ENCODE measurements at places on chromosomes 7 and 10.

GRCh38 chr10:6301488-6302075, 98.8 kb downstream of the PFKFB3 start:
- DNase-seq: no peak

DNA sequence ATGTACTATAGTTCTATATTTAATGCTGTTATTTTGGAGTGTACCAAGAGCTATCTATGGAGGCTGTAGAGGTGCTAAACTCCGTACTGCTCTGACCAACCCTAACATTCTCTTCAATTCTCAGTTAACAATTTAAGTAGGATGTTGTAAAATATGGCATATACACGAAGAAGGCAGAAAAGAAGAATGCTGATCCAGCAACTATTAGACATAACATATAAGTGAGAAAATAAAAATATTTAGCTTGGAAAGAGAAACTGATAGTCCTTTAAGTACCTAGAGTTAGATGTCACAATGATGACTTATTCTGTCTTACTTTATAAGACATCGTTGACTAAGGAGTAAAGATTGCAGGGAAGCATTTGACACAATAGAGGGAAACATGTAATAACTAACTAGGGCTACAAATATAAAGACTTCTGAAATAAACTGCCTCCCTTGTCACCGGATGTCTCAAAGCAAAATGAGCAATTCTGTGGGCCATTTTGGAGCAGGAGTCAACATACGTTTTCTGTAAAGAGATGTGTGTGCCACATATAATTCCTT, 159.5 kb downstream of the CPEB3 start:
- DNase-seq: no peak

GRCh38 chr7:90401989-90402388, 1.3 kb upstream of the CLDN12 start:
- no peak for DNase-seq

DNA sequence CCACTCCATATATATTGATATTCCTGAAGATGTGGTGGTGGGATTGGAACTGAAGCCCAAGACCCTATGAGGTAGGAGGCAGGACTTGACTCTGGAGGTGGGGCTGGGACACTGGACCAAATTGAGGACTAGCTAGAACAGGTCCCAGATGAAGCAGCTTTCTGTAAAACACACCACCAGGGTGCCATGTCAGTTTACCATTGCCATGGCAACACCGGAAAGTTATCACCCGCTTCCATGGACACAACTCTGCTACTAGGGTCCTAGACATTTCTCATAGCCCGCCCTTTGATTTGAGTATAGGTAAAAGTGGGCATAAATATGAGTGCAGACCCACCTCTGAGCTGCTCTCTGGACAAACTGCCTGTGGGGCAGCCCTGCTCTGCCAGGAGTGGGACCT, 490.5 kb upstream of the PFKP start:
- DNase-seq: no peak

DNA sequence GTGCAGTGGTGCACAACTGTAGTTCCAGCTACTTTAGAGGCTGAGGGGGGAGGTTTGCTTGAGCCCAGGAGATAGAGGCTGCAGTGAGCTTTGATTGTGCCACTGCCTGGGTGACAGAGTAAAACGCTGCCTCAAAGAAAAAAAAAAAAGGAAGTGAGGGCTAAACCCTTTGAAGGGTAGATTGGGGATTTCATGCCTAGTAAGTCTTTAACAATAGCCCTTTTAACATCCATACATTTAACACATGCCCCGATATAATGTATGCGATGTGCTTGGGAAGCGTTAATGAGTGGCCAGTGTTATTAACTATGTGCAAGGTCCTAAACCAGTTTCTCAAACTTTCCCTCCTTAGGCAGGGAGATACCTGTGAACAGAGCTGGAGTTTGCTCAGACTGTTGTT, 229.2 kb upstream of the HPS1 start:
- no peak for DNase-seq

DNA sequence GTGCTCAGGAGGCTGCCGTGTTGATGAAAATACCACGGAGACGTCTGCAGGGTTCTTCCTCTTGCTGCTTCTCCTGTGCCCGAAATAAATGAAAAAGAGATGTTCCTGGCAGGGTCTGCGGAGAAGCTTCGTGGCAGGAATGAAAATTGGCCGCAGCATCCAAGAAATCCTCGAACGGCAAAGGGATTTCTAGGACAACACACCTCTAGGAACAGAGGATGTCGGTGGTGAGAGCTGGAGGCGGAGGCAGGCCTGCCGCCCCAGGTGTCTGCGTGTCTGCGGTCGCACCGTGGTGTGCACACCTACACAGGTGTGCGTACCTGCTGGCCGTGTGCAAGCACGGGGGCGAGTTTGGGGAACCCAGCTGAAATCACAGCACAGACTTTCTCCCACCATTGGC, 43.4 kb downstream of the TMEM130 start:
- no peak for DNase-seq

- no peak for DNase-seq
These were observed 18.5 kb downstream of the EIF3B start for GRCh38 chr7:2373124-2373556.

GRCh38 chr7:158246272-158246959, 341.2 kb downstream of the PTPRN2 start:
- DNase-seq: no peak

DNA sequence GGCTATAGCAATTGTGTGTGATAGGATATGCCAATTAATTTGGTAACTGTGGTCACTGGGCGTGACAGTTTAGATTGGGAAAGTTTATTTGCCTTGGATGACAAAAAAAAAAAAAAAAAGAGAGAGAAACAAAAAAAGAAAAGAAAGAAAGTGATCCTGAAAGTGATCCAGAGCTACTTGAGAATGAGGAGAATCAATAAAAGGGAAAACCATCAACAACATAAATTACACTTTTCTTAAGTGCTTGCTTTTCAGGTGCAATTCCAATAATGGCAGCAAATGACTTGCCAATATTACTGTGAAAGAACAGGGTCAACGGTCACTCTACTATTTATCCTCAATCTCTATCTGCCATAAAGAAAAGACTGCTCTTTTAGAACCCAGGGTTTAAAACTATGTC, 191.8 kb upstream of the SEMA3C start:
- no peak for DNase-seq

DNA sequence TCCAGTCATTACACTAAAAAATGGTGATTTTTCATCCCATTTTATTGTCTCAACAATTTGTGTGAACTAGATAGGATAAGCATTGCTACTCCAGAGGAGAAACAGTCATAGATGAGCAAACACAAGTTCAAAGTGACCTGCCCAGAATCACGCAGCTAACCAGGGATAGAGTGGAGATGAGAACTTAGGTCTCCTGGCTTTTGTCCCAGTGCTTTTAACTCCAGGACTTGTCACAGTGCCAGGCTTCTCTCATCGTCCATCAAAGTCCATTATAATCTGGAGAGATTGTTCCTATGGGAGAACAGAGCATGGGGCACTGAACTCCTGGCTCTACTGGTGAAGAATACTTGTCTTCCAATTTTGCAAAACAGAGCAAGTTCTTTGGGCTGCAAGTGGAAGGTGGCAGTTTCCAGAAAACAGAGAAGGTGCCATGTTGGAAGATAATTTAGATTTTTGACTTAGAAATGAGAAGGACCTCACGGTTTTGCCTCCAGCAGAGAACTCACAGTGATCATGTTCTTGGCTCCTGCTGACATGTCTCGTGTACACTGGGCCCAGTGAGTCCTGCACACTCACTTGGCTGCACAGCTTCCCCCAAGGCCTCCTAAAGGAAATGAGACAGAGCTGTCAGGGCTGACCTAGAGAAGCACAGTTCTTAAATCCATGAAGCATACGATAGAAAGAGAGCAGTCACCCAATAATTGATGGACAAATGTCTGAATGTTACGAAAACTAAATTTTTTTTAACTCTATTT, 322.9 kb upstream of the NRP1 start:
- no peak for DNase-seq

DNA sequence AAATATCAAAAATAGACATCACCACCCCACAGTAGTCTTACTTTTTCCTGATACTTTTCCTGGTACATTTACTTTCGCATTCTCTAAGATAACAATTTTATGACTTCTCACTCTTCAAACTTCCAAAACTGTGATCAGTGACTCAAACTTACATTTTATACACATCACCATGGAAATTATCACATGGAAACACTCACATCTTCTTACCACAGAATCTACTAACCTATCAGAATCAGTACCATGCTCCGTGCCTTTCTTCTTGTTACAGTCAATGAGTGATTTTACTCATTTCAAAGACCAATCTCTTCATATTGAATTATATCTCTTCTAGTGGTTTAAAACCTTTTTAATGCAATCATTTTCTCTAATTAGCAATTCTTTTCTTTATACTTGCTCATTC, 120.3 kb downstream of the PTEN start:
- no peak for DNase-seq

DNA sequence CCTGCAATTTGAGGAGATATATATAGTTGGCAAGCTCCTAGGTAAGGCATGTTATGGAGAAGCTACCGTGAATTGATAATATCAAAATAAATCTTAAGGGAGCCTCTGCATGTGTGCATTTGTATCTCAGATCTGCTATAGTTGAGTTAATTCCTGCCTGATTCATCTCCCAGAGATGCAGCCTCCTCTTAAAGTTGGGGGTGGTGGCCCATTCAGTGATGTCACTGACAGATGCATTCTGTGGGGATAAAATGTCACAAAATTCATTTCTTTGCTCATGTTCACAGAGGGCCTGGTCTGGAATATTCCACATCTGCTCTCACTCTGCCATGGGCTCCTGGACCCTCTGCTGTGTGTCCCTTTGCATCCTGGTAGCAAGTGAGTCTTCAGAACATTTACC, 185.8 kb upstream of the PRSS1 start:
- DNase-seq: no peak

DNA sequence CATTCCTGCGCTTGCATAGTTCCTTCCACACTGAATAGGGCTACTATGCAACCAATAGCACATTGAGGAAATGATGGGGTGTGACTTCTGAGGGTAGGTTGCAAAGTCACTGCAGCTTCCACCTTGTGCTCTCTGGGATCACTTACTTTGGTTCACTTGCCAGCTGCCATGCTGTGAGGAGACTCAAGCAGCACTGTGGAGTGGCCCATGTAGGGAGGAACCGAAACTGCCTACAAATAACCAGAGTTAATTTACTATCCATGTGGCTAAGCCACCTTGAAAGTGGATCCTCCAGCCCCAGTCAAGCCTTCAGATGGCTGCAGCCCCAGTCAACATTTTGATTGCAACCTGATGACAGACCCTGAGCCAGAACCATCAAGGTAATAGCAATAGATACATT, 64.3 kb downstream of the FAM204A start:
- DNase-seq: no peak

DNA sequence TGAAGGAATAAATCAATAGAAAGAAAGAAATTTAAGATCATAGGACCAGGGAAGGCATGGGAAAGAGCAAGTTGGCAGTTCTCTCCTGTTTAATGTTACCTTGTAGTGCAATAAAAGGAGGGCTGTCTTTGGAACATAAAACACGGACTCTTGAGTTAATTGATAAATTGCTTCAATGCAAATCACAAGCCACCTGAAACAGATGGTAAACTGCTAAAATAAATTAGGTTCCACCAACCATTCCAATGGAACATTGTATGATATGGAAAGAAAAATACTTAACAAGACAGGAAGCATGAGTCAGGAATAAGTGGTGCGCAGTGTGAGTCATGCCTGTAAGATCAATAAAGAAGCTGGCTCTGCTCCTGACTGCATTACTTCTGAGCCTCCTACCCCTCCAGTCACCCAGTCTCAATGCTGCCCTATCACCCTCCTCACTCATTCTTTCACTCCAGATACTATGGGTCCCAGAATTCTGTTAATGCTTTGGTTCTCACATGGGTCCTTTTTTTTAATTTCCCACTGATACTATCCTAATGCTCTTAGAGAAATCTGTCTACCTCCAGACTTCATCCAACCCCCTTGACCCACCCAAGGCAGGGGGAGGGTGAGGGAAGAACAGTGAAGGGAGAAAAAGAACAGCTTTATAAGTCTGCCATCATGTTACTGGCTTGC, 78.9 kb downstream of the LRRC17 start:
- no peak for DNase-seq

GRCh38 chr7:18700147-18700546, 204.6 kb downstream of the HDAC9 start:
- no peak for DNase-seq

DNA sequence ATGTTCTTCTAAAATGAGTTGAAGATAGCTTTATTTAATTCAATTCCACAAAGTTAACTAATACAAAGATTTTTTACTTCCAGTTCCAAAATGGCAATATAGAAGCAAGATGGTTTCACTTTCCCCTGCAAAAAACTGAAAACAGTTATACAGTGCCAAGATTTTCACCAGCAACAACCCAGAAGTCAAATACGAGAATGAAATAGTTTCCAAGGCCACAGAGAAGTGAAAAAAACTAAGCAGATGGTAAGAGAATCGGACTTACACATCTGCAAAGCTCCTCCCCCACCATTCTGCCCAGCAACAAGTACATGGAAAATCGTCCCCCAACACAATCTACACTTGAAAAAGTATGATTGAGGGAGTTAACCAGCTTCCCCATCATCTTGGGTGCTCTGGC, 30.3 kb upstream of the KEL start:
- DNase-seq: no peak

- no peak for DNase-seq
These were observed 10.8 kb downstream of the LOXL4 start for GRCh38 chr10:98257198-98257597.

DNA sequence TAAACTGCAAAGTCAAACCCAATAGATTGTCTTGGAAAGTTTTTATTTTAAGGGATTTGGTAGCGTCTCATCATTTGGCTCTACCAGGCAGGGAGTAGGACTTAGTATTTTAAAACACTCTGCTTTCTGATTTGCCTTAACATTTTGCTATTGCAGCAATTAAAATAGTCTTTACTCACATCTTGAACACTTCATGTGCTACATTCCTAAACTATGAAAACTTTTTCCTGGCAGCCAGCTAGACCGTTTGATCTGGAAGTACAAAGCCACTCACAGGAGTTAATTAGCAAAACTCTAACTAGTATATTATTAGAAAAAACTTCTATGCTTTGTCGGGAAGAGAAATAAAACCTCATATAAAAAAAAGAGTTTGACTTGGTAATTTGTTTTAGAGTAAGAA, 111.4 kb downstream of the TFPI2 start:
- no peak for DNase-seq

GRCh38 chr7:70539617-70540016, 592.3 kb upstream of the GALNT17 start:
- DNase-seq: no peak

DNA sequence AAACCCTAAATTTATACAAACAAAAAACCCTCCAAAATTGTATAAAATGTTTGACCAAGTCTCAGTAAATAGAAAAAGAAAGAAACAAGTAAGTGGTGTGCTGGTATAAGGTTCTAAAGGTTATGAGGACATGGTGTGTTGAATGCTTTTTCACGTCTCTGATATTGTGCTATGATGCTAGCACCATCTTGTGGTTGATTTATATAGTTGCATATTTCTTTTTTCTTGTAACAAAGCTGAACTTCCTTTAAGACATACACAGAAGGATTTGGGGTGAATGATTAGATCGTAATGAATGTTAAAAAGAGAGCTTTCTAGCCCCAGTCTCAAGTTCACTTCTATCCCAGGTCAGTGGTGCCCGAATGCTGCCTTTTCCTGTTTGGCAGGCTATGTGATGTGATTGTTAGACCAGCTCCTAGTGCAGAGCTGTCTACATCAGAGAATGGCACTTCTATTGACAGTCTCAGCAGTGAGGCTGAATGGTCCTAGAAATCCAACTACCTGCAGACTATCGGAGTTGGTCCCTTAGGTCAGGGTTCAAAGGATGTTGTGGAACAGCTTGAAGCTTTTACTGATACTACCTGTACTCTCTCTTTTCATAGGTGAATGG, 25.0 kb downstream of the VTI1A start:
- DNase-seq: no peak

- DNase-seq: no peak
These were observed 242.9 kb upstream of the MEOX2 start for GRCh38 chr7:15929411-15929810.
